ENCODE measurements at places on chromosomes 4 and X. TPM values are rescaled to one million over a fixed set of nuclear protein-coding genes. Genes with fewer than 3 reads are reported as not detected.

SORBS2 gene
- not detected for total RNA-seq

CMC4 gene
- total RNA-seq = 6.3 TPM

CA5B gene
- total RNA-seq = 18.1 TPM

RAB41 gene
- total RNA-seq = not detected

PNMA6F gene
- not detected for total RNA-seq

PNMA5 gene
- 0.09 TPM for total RNA-seq

NCBP2L gene
- total RNA-seq = not detected

MMRN1 gene
- total RNA-seq = 0.95 TPM

ODAPH gene
- total RNA-seq = 0.86 TPM

SRD5A3 gene
- total RNA-seq = 14.7 TPM

COX7B2 gene
- not detected for total RNA-seq

MUC7 gene
- total RNA-seq = not detected

SLITRK4 gene
- total RNA-seq = not detected

HTN3 gene
- not detected for total RNA-seq

LEF1 gene
- 173 TPM for total RNA-seq

LRRC66 gene
- total RNA-seq = 0.11 TPM

AWAT2 gene
- not detected for total RNA-seq

DYNLT3 gene
- 12.4 TPM for total RNA-seq

FGF16 gene
- total RNA-seq = not detected

GRIA2 gene
- not detected for total RNA-seq

CTAG2 gene
- not detected for total RNA-seq

ASMTL gene
- 44.3 TPM for total RNA-seq

EDA2R gene
- 4.2 TPM for total RNA-seq

ETDB gene
- total RNA-seq = not detected

COL25A1 gene
- not detected for total RNA-seq

CENPC gene
- total RNA-seq = 37.3 TPM

PRMT9 gene
- total RNA-seq = 9.2 TPM

PDGFC gene
- total RNA-seq = not detected

GRXCR1 gene
- total RNA-seq = not detected

PRDM8 gene
- total RNA-seq = 8.0 TPM

SH3D19 gene
- not detected for total RNA-seq

SPINK2 gene
- 1.9 TPM for total RNA-seq

MAGEA6 gene
- total RNA-seq = not detected

All from T-helper 2 cell treated with Interferon-gamma antibody and Interleukin-4, amounts not matched to agents 100 ng/mL and 5 ng/mL, for 36 hours (primary cell).